Mammary microvascular endothelial cell (primary cell): ENCODE measurements at places on chromosomes 2 and 18. TPM values are rescaled to one million over a fixed set of nuclear protein-coding genes. Genes with fewer than 3 reads are reported as not detected.

NCL gene
- total RNA-seq: 131 and 178 TPM in 2 replicates

MTCL1 gene
- total RNA-seq: 14.3 and 17.1 TPM in 2 replicates

CYRIA gene
- total RNA-seq: 7.5 and 10.2 TPM in 2 replicates

AQP12A gene
- not detected in 2 replicates for total RNA-seq

DUSP19 gene
- 3.1 and 4.5 TPM in 2 replicates for total RNA-seq

GPR55 gene
- not detected in 2 replicates for total RNA-seq

ACTR1B gene
- 54.8 and 58.9 TPM in 2 replicates for total RNA-seq

TMEM178A gene
- not detected in 2 replicates for total RNA-seq

XDH gene
- total RNA-seq: not detected in 2 replicates

PRSS56 gene
- total RNA-seq: not detected in 2 replicates
